NCI-H460 (cell line): ENCODE measurements at places on chromosomes 5 and 9.
A peak's percentile ranks its signal among the peaks of the same experiment; 100 is the strongest.

DNA sequence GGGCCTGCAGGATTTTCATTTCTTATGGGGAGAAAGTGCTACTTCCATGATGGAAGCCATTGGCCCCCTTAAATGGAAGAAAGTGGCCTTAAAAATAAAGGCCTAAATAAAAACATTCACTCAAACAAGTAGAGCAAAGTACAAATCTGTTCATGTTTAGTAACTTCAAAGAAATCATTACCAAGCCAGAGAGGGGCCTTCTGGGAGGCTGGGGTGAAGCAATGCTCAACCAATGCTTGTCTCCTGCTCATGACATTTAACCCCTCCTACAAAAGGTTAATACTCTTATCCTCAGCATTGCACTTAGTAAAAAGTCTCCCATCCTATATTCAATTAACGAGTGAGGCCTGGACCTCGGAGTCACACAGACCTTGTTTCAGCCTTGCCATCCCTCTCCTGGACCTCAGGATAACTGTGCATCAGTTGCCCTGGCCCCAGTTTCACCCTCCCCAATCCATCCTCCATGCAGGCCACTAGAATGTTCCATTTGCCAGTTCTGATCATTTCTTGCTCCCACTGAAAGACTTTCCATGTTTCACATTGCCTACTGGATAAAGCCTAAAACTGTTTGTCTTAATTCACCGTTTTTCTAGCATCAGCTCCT, 36.9 kb upstream of the ALDH1B1 start:
- no peak for DNase-seq

DNA sequence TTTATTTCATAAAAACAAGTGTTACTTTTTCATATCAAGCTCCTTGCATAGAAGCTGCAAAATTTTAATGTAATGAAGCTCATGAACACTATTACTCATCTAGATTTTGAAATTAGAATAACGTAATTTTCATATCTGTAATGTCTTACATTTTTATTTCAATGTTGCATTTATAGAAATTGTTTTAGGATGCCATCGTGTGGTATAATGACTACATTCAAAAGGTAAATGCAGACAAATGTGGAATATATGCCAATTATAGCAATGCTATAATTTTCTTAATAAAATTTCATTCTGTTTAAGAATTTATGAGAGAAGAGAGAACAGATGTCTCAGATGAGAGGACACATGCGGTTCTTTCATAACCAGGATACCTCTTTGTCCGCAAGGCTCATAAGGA, 230.2 kb downstream of the TMEM232 start:
- DNase-seq, result no peak

- peak; percentile 80 for DNase-seq
These were observed 169.8 kb upstream of the RAI14 start for GRCh38 chr5:34486160-34486848.

DNA sequence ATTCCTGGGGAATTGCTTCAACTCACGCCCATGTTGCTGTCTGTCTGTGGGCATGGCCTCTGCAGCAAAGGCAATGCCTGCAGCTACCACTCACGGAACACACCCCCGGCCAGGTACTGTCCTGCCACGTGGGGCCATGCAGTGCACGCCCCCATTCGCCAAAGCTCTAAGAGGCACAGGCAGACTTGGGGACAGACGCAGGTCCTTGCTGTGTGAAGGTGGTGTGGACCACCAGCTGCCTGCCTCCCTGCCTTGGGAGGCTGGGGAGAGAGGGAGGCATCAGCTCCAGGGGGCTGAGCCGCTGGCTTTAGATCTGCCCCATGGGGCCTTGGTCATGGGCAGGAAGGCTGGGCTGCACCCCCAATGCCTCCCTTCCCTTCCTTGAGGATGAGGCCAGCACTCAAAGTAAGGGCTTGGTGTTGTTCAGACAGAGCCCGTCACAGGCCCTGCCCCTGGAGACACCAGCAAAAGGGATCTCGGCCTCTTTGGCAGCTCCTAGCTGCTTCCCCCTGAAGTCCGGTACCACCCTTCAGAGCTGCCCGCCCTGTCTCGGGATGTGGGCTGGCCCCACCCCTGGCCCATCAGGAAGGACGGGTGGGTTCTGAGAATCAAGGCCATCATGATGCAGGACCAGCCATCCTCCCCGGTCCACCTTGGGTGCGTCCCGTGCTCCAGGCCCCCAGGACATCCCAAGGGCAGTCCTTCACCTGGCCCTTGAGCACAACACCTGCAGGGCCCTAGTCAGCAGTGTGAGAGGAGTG, 2.3 kb downstream of the GRIN1 start:
- no peak for DNase-seq

- DNase-seq, result no peak
These were observed 441.4 kb downstream of the SH3GL2 start for GRCh38 chr9:18020121-18020745.

DNA sequence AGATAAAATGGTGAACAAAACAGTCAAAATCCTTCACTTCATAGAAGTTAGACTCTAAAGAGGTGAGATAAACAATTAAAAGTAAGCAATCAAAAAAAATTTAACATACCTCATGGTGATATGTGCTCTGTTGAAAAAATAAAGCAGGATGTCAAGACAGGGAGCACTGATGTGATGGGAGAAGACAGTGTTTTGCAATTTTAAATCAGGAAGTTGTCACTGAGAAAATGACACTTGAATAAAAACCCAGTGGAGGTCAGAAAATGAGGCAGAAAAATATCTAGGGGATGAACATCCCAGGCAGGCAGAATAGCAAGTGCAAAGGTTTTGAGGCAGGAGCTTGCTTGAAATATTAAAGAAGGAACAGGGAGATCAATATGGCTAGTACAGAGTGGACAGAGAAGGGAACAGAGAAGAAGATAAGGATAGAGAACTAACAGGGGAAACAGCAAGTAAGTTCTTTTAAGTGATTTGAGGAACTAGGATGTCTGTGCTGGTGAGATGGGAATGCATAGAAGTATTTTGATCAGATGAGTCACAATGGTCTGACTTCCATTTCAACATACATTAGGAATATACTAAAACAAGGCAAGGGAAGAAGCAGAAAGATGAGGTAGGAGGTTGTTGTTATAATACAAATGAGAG, 130.4 kb downstream of the CHSY3 start:
- DNase-seq, result no peak

DNA sequence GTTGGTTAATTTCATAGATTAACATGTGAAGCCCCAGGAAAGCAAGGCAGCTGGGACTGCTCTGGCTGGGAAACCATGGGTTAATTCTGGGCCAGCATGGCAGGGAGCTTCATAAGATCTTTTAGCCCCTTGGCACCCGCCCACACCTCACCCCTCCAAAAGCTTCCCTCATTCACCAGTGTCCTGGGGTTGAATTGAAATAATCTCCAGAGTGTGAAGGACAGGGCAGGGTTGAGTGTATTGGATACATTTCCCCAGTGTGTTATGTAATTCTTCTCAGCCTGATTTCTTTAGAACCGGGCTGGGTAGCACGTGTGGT, 19.4 kb downstream of the WNT8A start:
- DNase-seq, result no peak

GRCh38 chr9:132125944-132126679, 35.7 kb upstream of the NTNG2 start:
- no peak for DNase-seq

- no peak for DNase-seq
These were observed 50.5 kb upstream of the MAMDC2 start for GRCh38 chr9:69993110-69993509.

DNA sequence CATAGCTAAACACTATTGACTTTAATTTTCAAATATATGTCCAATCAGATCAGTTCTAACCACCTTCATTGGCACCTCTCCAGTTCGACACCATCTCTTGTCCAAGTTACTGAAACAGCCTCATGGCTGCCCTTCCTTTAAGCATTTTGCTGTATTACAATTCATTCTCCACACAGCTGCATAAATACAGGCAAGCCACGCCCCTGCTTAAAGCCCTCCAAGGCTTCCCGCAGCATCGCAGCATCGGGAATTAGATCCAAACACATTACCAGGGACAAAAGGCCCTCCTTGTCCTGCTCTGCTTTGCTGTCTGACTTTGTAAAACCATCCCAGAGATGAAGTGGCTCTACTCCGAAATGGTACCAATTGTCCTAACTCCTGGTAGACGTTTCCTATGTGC, 75.1 kb upstream of the RAI14 start:
- DNase-seq, result no peak

- DNase-seq, result no peak
These were observed 96.3 kb downstream of the GLDC start for GRCh38 chr9:6549106-6549800.

- no peak for DNase-seq
These were observed 14.5 kb downstream of the GRAMD2B start for GRCh38 chr5:126437721-126438120.

DNA sequence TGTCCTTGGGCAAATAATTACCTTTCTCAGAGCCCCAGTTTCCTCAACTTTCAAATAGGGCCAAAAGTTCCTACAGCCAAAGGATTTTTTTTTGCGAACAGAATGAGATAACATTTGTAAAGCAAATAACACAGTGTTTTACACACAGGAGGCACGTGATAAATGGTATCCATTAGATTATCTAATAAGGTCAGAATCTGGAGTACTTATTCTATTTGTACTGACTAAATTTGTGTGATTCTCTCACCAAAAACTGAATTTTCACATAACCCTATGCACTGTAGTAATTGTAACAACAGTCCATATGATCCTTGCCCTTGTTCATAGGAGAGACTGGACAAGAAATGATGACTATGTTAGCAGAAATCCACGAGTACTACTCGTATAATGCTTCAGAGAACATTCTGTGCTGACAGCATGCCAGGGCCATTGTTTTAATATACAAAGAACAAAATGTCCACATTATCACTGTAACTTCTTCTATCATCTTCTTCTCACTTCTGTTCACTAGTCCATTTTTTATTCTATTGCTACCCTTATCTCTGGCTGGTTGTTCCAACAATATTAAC, 13.9 kb upstream of the FEM1C start:
- no peak for DNase-seq

- DNase-seq, result no peak
These were observed 54.3 kb downstream of the NR3C1 start for GRCh38 chr5:143349177-143349576.

- no peak for DNase-seq
These were observed 487.3 kb downstream of the CCDC171 start for GRCh38 chr9:16039988-16040761.

GRCh38 chr5:14880688-14881087, 9.1 kb upstream of the ANKH start:
- DNase-seq, result no peak

DNA sequence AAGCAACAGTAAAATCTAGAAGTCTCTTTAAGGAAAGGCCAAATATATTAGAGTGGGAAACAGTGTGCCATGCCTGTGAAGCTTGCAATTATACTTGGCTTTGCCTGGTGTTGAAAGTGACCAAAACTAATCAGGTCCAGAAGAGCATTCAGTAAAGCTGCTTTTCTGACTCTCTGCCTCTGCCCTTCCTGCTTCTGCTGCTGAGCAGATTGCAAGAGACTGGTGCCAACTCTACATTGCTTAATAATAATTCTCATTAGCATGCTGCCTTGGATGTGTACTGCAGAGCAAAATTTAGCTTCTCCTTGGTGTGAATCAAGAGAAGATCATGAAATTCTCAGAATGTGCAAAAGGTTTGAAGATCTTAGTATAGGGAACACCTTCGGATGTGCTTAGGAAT, 120.4 kb upstream of the RFX3 start:
- DNase-seq, result no peak

GRCh38 chr9:126704892-126705766, 91.4 kb downstream of the LMX1B start:
- DNase-seq, result peak; percentile 70

- no peak for DNase-seq
These were observed 94.9 kb downstream of the TLE1 start for GRCh38 chr9:81594415-81594814.

- DNase-seq, result no peak
These were observed 13.0 kb upstream of the DPM2 start for GRCh38 chr9:127950513-127951289.

DNA sequence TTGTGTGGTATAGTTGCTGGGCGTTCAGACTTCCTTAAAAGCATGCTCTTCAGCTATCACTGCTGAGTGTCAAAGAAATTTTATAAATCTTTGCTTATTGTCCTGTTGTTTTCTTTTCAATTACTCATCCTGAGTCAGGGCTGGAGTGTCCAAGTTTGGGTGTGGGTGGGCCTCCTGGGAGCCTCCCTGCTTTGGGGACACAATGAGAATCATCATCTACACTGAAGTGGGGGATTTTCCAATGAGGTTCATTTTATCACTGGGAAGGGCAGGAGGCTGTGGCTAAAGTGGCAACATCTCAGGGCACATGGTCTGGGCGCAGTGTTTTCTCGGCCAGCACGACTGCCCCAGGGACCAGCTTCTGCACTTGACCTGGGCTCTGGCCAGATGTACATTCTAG, 19.5 kb downstream of the GFPT2 start:
- DNase-seq, result no peak

DNA sequence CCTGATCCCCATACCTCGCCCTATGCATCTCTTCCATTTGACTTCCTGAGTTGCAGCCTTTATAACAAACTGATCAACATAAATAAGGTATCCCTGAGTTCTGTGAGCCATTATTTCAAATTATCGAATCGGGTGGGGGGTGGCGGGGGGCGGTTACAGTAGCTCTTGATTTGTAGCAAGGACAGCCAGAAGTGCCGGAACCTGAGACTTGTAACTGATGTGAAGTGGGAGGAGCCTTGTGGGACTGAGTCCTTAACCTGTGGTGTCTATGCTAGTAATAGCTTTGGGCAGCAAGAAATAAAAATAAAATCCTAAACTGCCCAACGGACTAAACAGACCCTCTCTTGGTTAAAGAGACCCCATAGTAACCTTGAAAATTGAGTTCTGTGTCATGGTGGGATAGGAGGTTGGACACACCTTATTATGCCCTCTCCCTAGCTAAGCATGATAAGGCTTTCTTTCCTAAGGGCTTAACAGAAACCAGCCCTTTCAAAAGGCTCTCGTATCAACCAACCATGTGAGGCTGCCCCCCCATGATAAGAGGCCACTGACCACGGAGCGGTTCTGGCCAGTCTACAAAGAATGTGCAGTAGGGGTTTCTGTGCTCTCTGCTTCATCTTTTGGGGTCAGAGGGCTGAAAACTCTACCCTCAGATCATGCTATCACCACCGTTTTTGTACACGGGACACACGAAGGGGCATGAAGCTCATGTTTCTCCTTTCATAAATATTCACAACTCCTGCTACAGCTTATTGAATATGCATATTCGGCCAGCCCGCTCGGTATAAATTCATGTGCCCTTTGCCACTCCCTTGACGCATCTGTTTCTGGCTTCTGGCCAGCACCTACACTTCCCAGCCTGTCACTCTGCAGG, 39.5 kb upstream of the IQGAP2 start:
- DNase-seq, result peak; percentile 52

DNA sequence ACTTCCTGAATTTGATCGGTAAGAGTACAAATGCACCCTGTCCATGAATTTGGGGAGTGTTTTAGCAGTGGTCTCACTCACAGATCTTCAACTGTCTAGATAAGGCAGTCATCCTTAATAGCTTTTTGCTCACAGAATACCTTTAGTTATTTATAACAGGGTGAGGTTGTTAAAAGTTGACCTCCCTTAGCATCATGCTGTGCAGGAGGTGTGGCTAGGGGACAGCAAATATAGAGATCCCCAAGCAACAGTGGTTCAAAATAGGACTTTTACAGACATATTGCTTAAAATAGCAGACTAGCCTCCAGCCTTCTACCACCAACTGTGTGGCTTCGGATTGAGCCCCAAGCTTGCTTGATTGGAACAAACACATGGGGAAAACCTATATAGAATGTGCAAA, 724.4 kb downstream of the TLE1 start:
- no peak for DNase-seq
